Pons (tissue), 1 donor: ENCODE measurements at places on chromosomes 1 and 21.

- no peak for DNase-seq
Observed at GRCh38 chr1:117231312-117231711, 20.6 kb upstream of the VTCN1 start.

GRCh38 chr1:73781251-73781650 is 416.7 kb downstream of the LRRIQ3 start:
- DNase-seq: no peak

GRCh38 chr1:30750731-30751291 is 6.8 kb downstream of the LAPTM5 start:
- DNase-seq: no peak

DNA sequence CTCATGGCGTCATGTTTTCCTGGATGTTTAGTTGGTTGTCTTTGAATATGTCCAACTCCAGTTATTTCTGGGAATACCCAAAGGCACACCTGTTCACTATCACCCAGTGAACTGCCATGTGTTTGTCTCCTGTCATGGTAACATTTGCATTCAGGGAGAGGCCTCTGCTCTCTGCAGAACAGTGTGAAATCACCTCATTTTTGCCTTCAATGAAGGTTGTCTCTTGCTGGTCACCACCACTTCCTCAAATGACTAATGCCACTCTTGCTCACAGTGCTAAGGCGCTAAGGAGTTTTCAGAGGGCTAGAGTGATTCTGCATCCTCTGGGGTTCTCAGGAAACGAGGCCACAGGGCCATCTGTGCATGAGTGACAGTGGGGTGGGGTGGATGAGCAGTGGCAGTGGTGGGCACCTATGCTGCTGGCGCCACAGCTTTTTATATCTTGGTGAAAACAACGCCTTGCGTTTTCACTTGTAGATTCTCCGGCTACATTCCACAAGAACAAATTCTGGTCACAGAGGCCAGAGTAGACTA is 60.0 kb upstream of the ATP5PO start:
- DNase-seq: peak; percentile 12

DNA sequence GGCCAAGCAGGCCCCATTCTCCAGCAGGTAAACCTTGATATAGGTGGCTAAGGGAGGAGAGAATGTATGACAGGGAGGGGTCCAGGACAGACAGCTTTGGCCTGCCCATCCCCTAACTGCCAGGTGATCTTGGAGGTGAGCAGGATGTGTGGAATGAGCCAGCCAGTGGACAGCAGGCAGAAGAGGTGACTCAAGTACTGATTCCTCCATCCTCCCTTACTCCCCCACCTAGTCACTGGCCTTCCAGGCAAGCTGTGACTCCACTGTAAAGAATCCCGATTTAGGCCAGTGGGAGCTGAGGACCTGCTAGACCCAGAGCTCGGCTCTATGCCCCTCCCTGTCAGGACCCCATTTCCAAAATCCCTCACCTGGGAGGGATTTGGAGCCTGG is 36.6 kb downstream of the RIMS3 start:
- DNase-seq: no peak

GRCh38 chr1:96682056-96682455 is 39.5 kb upstream of the PTBP2 start:
- no peak for DNase-seq

DNA sequence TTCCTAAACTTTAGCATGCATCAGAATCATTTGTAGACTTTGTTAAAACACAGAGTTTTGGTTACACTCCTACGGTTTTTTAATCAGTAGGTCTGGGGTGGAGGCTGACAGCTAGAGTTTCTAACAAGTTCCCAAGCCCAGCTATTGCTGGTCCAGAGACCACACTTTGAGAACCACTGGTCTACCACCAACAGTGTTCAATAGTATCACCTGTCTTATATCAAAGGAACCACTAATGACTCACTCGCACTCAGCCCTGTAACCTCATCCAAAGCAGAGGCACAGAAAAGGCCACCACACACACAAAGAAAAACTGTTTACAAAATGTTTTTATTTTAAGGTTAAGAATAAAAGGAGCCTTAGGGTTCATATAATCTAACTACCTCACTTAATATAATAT is 68.7 kb downstream of the HIVEP3 start:
- no peak for DNase-seq
